ENCODE measurements at places on chromosomes 2 and 18. TPM values are rescaled to one million over a fixed set of nuclear protein-coding genes. Genes with fewer than 3 reads are reported as not detected.
A peak's percentile ranks its signal among the peaks of the same experiment; 100 is the strongest.

Gene SH3RF3
- polyA plus RNA-seq = 5.6 TPM

GRCh38 chr2:32739664-32740063, 111.8 kb downstream of the TTC27 start:
- DNase-seq = peak; percentile 9

DNA sequence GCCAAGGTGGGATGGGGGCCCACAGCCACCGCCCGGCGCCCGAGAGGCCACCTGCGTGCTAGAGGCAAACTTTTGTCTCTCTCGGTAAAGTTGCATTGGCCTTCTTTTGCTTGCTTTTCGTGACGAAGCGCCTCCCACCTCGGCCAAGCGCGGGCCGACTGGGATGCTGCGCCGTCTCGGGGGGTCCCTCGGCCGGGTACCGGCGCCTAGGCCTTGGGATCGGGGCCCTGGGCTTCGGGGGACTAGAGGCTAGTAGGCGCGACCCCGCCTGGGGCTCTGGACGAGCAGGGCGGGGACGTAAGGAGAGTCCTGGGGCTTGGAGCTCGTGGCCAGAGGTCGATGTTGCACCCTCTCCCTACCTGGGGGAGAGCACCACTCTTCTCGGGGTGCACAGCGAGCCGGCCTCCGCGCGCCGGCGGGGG, 545 bp downstream of the GLI2 start:
- no peak for DNase-seq

Gene KLHL29
- 15.2 TPM for polyA plus RNA-seq

DNA sequence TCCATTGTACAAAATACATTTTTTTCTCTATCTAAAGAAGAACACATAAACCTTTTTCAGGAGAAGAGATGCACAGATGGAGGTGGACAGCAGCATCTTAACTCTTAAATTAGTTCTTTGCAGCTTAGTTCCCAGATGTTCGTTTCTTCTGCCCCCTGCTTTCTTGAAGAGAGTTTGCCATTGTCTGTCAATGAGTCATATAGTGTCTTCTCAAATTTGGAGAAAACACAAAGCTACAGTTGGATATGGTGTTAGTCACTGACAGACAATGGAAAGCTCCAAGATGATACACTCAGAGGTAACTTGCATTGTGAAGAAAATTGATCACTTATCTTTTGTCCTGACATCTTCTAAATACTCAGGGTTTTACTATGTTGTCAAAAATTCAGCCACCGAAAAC, 48.8 kb upstream of the TMEFF2 start:
- DNase-seq = no peak

DNA sequence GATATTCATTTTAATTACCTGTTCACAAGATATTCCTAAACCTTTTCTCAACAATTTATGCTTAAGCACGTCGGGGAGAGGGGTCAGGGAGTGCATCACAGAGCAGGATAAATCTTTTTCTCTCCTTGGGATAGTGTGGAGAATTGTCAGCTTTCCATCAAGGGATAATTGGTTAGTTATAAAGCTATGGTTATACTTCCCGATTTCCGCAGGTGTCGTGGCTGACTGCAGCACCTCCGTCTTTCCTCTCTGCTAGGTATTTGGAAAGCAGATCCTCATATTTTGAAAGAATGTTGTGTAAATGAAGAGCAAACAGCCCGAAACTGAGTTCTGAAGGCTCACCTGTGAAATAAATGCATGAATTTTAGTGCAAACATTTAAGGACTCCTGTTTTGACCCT, 778 bp downstream of the DYNC2LI1 start:
- DNase-seq = no peak

DNA sequence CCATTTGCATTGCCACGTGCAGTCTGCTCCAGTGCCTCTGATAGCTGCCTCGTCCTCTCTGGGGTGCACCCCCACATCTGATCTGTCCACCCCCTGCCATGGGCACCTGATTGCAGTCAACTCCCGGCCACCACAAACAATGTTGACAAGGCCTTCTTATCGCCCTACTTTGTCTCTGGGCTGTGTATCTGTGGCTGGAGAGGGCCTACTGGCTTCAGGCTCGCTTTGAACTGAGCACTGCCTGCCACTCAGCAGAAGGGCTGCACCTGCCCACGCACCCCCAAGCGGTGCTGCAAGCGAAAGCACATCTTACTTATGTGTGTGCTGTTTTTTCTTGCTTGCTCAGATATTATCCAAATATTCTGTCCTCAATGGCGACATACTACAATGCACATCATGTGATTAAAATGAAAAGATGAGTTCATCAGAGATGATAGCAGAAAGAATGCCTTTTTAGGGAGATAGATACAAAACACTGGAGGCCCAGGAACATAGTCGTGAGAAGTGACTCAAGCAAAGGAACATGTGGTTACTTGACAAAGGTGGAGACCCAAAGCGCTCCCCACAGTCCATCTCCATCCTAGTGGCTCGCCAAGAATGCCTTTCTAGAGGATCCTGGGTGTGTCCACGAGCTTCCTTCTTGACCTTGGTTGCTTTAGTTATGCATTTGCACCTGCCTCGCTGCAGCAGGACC, 28.8 kb downstream of the FBLN7 start:
- no peak for DNase-seq

GRCh38 chr2:1766425-1766824, 22.1 kb upstream of the PXDN start:
- DNase-seq = no peak

Gene CFAP210
- polyA plus RNA-seq = 3.3 TPM

Gene ALLC
- polyA plus RNA-seq = not detected

DNA sequence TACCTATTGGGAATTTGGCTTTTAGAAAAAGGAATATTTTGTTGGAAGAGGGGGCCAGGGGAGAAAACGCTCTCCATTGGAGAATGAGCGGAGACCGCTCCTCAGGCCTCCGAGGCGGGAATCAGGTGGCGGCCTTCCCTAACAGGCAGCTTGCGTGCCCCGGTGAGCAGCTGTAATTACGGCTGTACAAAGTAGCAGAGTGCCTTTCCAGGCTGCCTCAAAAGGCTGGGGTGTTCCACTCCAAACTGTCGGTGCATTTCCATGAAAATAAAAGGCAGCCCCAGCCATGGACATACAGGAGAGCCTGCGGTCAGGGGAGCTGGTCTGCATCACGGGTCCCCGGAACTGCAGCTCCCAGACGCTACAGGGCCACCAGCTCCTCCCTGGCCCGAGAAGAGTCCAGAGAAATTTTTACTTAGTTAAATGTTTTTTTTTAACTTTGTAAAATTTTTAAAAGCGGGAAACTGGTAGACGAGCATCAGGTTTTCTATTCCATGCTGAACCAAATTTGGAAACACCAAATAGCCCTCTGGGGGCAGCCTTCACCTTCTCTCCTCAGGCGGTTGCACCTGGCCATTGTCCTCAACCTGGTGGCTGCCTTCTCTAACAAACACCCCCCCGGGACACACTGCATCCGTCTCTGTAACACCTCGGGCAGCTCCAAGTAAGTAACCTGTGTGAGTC, 209.3 kb upstream of the SALL3 start:
- no peak for DNase-seq

Gene KRTCAP3
- polyA plus RNA-seq = 9.5 TPM

Gene ZNF892
- 4.4 TPM for polyA plus RNA-seq

DNA sequence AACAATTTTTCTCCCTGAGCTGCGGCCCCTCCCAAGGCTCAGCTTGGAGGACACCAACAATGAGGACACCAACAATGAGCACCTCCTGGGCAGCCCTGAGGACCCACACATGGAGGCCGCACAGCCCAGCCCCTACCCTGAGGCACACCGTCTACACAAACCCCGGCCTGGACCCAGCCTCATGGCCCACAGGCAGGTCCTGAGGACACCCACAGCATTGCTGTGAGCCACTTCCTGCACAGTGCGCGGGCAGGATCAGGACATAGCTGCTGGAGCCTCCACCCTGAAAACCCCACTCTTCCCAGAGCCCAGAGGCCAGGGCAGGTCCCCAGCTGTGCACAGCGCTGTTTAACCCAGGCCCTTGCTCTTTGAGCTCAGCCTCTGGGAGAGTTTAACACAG, 194.3 kb downstream of the RTP5 start:
- no peak for DNase-seq

DNA sequence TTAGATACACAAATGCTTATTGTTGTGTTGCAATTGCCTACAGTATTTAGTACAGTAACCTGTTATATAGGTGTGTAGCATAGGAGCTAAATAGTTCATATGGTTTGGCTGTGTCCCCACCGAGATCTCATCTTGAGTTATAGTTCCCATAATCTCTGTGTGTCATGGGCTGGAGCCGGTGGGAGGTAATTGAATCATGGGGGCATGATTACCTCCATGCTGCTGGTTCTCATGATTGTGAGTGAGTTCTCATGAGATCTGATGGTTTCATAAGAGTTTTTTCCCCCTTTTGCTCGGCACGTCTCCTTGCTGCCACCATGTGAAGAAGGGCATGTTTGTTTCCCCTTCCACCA, 190.5 kb upstream of the SESTD1 start:
- DNase-seq = no peak

DNA sequence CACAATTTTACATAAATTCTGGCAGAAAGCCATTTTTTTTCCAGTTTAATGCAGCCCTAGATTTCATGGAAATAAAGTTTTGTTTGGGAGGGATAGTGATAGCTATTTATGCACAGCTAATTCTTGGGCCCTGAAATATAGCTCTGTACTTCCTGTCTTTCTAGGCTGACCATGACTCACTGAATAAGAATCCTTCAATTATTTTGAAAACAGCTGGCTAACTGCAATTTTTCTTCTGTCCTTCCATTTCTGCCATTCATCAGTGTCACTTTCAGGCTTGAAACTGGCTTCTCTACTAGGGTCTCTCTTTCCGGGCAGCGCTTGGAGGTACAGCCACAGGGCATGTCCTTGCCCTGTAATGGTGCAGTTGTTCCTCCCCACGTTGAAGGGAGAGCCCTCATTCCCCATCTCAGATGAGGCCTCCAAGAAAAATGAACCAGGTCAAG, 97.1 kb upstream of the TMEM178A start:
- peak; percentile 73 for DNase-seq

GRCh38 chr2:109117780-109118179, 11.2 kb upstream of the SH3RF3 start:
- no peak for DNase-seq

GRCh38 chr2:241083091-241083415, 19.0 kb downstream of the MTERF4 start:
- DNase-seq = no peak
